Cardiac fibroblast (primary cell): ENCODE measurements at places on chromosomes 12 and 14.

- peak; percentile 54 for DNase-seq
These were observed 435 bp downstream of the FOXM1 start for GRCh38 chr12:2876431-2877046.

GRCh38 chr12:121693155-121693687 is 19.3 kb upstream of the TMEM120B start:
- DNase-seq: no peak

DNA sequence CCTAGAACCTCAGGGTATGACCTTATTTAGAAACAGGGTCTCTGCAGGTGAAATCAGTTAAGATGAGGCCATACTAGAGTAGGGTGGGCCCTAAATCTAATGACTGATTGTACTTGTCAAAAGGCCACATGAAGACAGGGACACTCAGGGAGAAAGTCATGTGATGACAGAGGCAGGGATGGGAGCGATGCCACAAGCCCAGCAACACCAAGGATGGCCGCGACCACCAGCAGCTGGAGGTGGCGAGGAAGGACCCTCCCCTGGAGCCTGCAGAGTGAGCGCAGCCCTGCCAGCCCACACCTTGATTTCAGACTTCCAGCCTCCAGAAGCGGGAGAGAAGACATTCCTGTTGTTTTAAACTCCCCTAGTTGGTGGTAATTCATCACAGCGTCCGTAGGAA is 199.9 kb downstream of the PHETA1 start:
- no peak for DNase-seq

GRCh38 chr14:71203306-71203705 is 296.0 kb downstream of the PCNX1 start:
- DNase-seq: no peak

- DNase-seq: no peak
These were observed 68.2 kb downstream of the DAD1 start for GRCh38 chr14:22520796-22521195.

DNA sequence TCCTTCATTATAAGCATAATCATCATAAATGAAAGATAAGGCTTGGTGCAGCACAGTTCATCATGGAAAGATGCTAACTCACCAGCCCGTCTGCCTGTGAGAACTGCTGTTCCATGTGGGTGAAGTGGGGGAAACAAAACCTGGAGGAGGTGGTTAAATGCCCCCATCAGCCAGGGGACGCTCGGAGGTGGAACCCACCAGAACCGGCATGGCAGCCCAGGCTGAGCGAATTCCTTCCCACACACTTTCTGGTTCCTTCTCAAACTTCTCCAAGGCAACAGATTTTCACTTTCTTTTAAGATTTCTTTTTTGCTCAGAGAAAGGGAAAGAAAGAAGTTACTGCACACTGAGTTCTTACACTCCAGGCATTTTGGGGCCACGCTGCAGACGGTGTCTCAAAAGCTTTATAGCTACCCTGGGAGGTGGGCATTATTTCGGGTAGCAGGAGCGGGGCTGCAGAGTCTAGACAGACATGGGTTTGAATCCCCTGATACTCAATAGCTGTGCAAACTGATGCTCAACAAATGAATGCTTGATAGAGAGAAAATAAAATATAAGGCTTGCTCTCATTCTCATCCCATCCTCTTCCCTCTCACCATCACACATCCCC is 190.7 kb downstream of the BCL11B start:
- no peak for DNase-seq
